ENCODE measurements at places on chromosomes 3 and 15.

DNA sequence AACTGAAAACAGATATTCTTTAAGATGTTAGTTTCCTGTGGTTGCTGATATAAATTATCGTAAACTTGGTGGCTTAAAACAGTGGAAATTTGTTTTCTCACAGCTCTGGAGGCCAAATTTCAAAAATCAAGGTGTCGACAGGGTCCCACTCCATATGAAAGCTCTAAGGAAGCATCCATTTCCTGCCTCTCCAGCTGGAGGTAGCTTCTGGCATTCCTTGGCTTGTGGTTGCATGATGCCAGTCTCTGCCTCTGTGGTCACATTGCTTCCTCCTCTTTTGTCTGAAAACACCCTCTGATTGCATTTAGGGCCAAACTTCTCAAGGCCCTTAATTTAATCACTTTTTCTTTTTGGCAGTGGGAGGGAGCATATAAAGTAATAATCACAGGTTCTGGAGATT is 96.8 kb downstream of the PPM1L start:
- H3K27ac ChIP-seq: no peak overlapping the region
- H3K27me3 ChIP-seq: no peaks in the 10 kb centered on the region
- DNase-seq: no peak
- no peak overlapping the region for H3K4me3 ChIP-seq
- H3K4me1 ChIP-seq: no peaks in the 10 kb centered on the region
- no peaks in the 10 kb centered on the region for H3K36me3 ChIP-seq

- H3K27ac ChIP-seq: no peak overlapping the region
- H3K4me1 ChIP-seq: no peaks in the 10 kb centered on the region
- H3K36me3 ChIP-seq: no peaks in the 10 kb centered on the region
- peaks cover 34% of the 10 kb centered on the region for H3K27me3 ChIP-seq
Observed at GRCh38 chr3:129961141-129961541, 13.4 kb upstream of the TRH start.

- H3K27me3 ChIP-seq: peaks cover 97% of the 10 kb centered on the region
- no peak overlapping the region for H3K4me3 ChIP-seq
- DNase-seq: peak; percentile 34
- no peaks in the 10 kb centered on the region for H3K36me3 ChIP-seq
- no peak overlapping the region for H3K27ac ChIP-seq
- H3K4me1 ChIP-seq: no peaks in the 10 kb centered on the region
Observed at GRCh38 chr3:81218023-81218422, 543.4 kb downstream of the GBE1 start.

DNA sequence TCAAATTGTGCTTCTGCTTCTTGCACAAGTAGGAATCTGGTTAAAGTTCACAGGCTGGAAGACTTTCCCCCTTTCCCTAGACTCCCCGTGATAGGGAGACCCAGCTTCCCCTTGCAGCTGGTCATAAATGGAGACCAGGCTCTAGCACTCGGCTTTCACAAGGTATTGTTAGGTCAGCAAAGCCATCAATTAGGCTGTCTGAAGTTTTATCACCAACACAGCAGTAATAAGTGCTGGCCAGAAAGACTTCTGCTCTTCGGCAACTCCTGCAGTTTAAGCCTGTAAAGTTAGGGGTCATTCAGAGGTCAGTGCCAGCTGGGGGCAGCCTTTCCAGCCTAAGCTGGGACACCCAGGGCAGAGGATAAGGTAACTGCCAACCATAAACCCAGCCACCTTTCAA is 203.4 kb downstream of the MEIS2 start:
- H3K4me1 ChIP-seq: no peaks in the 10 kb centered on the region
- H3K36me3 ChIP-seq: peaks cover 2% of the 10 kb centered on the region
- H3K4me3 ChIP-seq: no peak overlapping the region
- H3K27me3 ChIP-seq: no peaks in the 10 kb centered on the region
- H3K27ac ChIP-seq: no peak overlapping the region

GRCh38 chr3:7484636-7485035 is 623.7 kb downstream of the GRM7 start:
- DNase-seq: peak; percentile 88
- H3K4me3 ChIP-seq: no peak overlapping the region
- no peaks in the 10 kb centered on the region for H3K27me3 ChIP-seq
- peak overlapping the region; percentile 44 for H3K27ac ChIP-seq

- H3K36me3 ChIP-seq: no peaks in the 10 kb centered on the region
- no peak overlapping the region for H3K27ac ChIP-seq
- H3K27me3 ChIP-seq: no peaks in the 10 kb centered on the region
- H3K4me1 ChIP-seq: peaks cover 10% of the 10 kb centered on the region
- DNase-seq: peak; percentile 26
Observed at GRCh38 chr3:27324686-27325085, 44.5 kb downstream of the NEK10 start.

- DNase-seq: peak; percentile 86
- no peaks in the 10 kb centered on the region for H3K27me3 ChIP-seq
- H3K4me3 ChIP-seq: peak overlapping the region; percentile 53
- peaks cover 41% of the 10 kb centered on the region for H3K4me1 ChIP-seq
- peaks cover 18% of the 10 kb centered on the region for H3K36me3 ChIP-seq
Observed at GRCh38 chr3:58026598-58026997, 18.4 kb downstream of the FLNB start.

GRCh38 chr3:69426967-69427304 is 41.0 kb upstream of the FRMD4B start:
- H3K4me1 ChIP-seq: peaks cover 9% of the 10 kb centered on the region
- H3K36me3 ChIP-seq: peaks cover 6% of the 10 kb centered on the region
- no peaks in the 10 kb centered on the region for H3K27me3 ChIP-seq
- no peak overlapping the region for H3K27ac ChIP-seq
- H3K4me3 ChIP-seq: no peak overlapping the region

GRCh38 chr15:36594556-36595090 is 15.2 kb downstream of the CDIN1 start:
- no peaks in the 10 kb centered on the region for H3K36me3 ChIP-seq
- no peak for DNase-seq
- no peak overlapping the region for H3K27ac ChIP-seq
- no peak overlapping the region for H3K4me3 ChIP-seq

DNA sequence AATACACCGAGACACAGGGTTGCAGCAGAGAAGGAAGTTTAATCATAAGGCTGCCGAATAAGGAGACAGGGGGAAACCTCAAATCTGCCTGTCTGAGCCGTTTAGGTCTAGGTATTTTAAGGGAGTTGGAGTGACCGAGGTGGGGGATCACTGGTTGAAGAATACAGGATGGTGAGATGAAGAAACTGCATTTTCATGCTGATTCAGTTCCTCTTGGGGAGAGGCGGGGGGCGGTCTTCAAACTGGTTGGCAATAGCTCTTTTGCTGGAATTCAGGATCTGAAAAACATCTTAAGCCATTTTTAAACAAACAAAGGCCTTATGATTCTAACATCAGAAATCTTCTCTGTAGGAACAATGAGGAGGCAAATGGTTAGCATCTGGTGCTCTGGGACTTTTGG is 699.5 kb upstream of the CFAP20DC start:
- no peaks in the 10 kb centered on the region for H3K36me3 ChIP-seq
- DNase-seq: no peak
- no peaks in the 10 kb centered on the region for H3K4me1 ChIP-seq
- no peaks in the 10 kb centered on the region for H3K27me3 ChIP-seq
- H3K4me3 ChIP-seq: no peak overlapping the region
- H3K27ac ChIP-seq: no peak overlapping the region

- peak overlapping the region; percentile 13 for H3K27ac ChIP-seq
- peaks cover 33% of the 10 kb centered on the region for H3K4me1 ChIP-seq
- no peaks in the 10 kb centered on the region for H3K27me3 ChIP-seq
- no peak for DNase-seq
Observed at GRCh38 chr3:48681541-48681880, 4.2 kb downstream of the NCKIPSD start.

- H3K36me3 ChIP-seq: peaks cover 18% of the 10 kb centered on the region
- H3K27me3 ChIP-seq: no peaks in the 10 kb centered on the region
- no peak overlapping the region for H3K4me3 ChIP-seq
- peaks cover 16% of the 10 kb centered on the region for H3K4me1 ChIP-seq
- no peak for DNase-seq
Observed at GRCh38 chr3:9078561-9079240, 115.4 kb upstream of the RAD18 start.

- DNase-seq: no peak
- H3K27ac ChIP-seq: no peak overlapping the region
- H3K36me3 ChIP-seq: peaks cover 11% of the 10 kb centered on the region
- peaks cover 14% of the 10 kb centered on the region for H3K4me1 ChIP-seq
- H3K27me3 ChIP-seq: no peaks in the 10 kb centered on the region
Observed at GRCh38 chr3:3180456-3180855, 965 bp upstream of the CRBN start.

Measured in MCF 10A (cell line).